Suprapubic skin (tissue), 4 donors: ENCODE measurements at places on chromosomes 2 and 18. TPM values are rescaled to one million over a fixed set of nuclear protein-coding genes. Genes with fewer than 3 reads are reported as not detected.

GRCh38 chr18:77042583-77042982 lies 90.0 kb downstream of the MBP start:
- no peak for DNase-seq

GRCh38 chr2:108585436-108585835 lies 51.2 kb downstream of the LIMS1 start:
- no peak for DNase-seq

- DNase-seq, result no peak
Observed at GRCh38 chr18:34623557-34623956, 86.5 kb upstream of the DTNA start.

GRCh38 chr2:122471753-122472152 lies 716.3 kb downstream of the TSN start:
- no peak for DNase-seq

GRCh38 chr2:31704561-31705212 lies 123.9 kb upstream of the SRD5A2 start:
- no peak for DNase-seq

DNA sequence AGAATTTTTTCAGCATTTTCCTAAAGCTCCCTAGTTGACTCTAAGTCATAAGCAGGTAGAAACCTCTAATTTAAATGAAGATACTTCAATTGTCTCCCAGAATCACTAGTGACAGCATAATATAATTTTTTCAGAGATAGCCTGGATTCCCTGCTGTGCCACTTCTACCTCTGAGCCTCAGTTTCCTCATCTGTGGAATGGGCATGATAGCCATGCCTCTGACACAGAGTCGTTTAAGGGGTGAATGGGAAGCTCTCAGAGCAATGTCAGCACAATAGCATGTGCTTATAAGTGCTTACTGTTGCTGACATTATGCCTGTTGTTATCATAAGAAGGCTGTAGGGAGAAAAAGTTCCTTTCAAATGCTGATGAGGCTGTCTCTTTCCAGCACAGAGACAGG lies 48.0 kb downstream of the SFXN5 start:
- DNase-seq, result no peak

DNA sequence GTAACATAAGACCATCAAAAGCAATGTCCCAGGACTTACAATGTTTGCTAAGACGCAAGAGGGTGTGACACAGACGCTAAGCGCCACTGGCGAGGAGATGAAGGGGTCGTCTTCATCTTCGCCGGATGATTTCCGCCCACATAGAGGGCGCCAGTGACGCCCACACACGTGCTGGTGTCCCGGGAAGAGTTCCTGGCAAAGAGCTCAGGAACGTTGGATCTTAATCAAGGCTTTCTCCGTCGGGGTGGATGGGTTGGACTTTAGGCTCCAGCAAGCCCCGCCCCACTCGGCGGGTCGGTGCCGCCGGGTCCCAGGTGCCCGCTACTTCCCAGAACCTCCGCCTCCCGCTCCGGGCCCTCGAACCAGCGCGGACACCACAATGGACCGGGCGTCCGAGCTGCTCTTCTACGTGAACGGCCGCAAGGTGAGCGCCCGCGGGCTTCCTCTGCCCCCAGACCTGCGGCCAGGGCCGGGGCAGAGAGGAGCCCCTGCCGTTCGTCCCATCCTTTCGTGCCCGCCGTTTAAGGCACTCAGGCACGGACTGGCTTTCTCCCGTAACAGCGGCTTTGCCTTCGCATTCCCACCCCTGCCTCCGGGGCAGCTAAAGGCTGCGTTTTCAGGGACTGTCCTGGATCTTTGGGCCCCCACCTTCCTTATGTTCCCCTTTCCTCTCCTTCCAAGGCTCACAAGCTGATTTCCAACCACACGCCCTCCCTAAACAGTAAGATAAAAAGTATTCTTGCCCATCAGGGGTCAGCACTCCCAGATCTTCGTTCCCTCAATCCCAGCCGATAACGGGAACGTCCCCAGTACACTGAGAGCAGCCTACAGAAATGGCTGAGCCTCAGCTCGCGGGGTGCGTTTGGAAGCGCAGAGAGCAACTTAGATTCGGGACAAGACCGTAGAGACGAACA lies at the start of gene AOX1:
Gene AOX1, plus strand, starts transcription at position 285 of the 914 bp plus-strand sequence. Its CDS starts 95 bp downstream, at position 380.
- peak; percentile 86 for DNase-seq

GRCh38 chr2:11697103-11697871 lies 27.3 kb upstream of the NTSR2 start:
- DNase-seq, result peak; percentile 64

GRCh38 chr2:126389446-126389845 lies 266.5 kb upstream of the GYPC start:
- DNase-seq, result no peak

GRCh38 chr2:73851274-73851673 lies 22.5 kb downstream of the STAMBP start:
- DNase-seq, result no peak

DNA sequence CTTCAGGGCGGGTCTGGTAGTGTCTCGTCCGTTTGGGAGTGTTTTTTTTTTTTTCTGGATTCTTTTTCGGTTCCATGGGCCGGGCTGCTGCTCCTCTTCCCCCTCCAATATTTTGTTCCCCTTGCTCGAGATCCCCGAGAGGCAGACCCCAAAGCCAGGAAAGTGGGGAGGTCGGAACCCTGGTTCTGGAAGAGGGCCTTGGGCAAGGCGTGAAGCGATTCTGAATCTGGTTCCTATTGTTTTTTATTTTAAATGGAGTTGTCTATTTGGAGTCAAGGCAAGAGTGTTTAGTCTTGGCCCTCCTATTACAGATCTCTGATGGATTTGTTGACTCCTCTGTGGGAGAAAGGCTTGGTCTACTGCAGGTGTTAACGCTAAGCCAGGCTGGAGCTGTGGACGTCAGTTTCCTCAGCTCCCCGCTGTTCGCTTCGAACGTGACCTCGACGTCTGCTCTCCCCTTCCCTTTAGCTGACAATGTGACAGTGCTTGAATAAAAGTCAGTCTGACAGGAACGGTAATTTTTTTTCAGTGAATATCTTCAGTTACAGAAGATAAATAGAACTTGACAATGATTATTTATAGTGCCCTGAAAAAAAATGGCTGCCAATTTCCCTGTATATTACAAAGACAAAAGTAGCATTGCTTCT lies 683 bp upstream of the DNAJC27 start:
- no peak for DNase-seq

- DNase-seq, result no peak
Observed at GRCh38 chr18:23864624-23865023, 149.9 kb upstream of the TTC39C start.

DNA sequence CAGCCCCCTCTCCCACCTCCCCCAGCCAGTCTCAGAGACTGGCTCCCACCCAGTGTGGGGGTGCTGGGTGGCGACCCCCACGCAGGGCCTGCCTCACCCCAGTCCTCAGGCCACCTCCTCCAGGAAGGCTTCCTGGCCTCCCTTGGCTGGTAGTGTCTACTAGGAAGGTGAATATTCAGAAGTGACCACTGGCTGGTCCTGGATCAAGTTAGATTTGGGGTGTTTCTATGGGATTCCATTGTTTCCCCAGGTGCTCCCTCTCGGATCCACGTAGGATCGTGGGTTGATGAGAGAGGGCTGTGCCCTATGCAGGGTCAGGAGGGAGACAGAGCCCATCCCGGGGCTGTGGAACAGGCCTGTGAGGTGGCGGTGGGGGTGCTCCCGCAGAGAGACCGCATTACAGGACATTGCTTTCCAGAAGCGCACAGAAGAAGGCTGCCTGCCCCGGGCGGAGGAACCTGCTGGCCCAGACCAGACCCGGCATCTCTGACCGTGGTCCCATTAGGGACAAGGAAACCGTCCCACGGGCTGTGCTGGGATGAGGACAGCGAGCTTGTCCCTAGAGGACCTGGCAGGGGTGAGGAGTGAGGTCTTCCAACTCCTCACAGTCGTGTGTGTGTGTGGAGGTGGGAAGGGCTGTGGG lies 3.3 kb downstream of the PDCD1 start:
- DNase-seq, result no peak

DNA sequence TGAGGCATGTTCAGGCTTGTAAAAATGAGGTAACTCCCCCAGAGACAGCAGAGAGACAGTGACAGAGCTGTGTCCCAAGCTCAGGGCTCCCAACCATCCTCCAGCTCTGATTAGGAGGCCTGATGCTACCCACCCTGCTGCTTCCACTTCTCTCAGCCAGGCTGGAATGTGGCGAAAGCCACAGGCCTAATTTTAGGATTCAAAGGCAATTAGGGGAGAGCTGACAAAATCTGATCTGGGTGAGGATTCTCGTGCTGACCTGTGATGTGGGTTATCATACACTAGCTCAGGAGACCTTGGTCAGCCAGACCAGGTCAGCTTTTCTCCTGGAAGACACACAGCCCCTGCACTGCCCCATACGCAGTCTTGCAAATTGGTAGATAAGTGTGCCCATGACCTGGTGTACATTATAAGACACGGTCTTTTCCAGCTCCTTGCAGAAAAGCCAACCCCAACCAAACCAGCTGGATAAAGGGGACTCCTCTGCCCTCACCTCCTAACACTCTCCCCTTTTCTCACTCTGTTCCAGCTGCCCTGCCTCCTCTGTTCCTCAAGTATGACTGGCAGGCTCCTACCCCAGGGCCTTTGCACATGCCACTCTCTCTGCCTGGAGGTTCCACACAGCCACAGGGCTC lies 225.9 kb downstream of the MGAT5 start:
- DNase-seq, result no peak

- DNase-seq, result no peak
Observed at GRCh38 chr2:188551671-188552070, 260.0 kb downstream of the GULP1 start.

GRCh38 chr18:2822213-2822921 lies 24.4 kb upstream of the EMILIN2 start:
- no peak for DNase-seq

DNA sequence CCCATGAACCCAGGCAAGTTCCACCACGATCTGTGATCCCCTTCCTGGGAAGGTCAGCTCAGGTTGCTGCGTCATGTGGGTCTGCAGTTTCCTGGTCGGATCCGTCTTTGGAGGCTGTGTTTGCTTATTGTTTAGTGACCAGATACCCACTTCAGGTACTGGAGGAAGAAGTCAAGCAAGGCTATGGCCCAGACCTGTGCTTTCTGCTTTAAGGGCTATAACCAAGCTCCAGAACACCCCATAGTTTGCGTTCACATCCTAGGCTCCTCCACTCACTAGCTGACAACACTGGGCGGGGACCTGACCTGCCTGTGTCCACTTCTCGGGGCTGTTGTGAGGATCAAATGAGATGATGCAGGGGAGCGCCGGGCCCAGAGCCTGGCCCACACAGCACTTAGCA lies 44.0 kb downstream of the MAL start:
- no peak for DNase-seq

- peak; percentile 86 for DNase-seq
Observed at GRCh38 chr2:29115797-29116781, 874 bp downstream of the CLIP4 start.

GRCh38 chr18:7741640-7742039 lies 174.5 kb downstream of the PTPRM start:
- DNase-seq, result no peak

DNA sequence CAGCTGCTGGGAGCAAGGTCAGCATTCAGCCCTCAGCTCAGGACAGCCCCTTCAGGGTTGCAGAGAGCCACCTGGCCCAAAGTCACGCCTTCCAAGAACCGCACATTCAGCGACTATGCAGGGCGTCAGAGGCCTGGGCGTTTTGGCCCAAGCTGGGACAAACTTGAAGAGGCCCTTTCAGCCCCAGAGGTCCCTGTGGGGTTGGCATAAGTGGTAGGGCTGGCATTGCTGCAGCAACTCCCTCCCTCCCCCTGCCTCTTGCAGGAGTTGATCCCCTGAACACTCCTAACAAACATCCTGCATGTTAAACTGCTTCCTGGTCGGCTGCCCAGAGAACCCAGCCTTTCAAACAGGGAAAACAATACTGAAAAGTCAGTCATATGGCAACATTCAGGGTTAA lies 192.9 kb upstream of the SMAD2 start:
- DNase-seq, result no peak

DNA sequence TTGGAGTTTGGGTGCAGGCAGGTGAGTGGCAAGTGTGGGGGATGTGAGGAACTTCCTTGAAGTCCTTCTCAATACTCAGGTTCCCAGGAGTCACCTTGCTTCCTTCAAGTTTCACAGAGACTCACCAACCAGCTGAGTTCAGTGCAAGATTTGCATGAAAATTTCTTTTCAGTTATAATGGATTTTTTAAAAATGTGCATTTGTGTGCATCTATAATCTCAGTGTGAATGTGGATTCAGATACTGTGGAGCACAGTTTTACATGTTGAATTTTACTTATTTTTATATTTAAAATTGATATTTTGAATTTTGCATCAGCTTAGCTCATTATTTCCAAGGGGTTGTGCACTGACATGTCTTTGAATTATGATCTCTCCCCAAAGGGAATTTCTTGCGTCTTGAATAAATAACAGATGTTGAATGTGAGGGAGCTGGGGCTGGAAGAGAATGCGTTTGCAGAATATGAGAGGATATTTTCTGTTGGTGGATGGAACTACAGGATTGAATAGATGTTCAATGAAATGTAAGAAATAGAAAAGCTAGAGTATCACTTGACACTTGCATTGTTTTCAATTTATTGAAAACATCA lies 184.3 kb downstream of the RPRM start:
- DNase-seq, result no peak

- DNase-seq, result no peak
Observed at GRCh38 chr2:186772579-186772978, 76.4 kb downstream of the ZSWIM2 start.

DNA sequence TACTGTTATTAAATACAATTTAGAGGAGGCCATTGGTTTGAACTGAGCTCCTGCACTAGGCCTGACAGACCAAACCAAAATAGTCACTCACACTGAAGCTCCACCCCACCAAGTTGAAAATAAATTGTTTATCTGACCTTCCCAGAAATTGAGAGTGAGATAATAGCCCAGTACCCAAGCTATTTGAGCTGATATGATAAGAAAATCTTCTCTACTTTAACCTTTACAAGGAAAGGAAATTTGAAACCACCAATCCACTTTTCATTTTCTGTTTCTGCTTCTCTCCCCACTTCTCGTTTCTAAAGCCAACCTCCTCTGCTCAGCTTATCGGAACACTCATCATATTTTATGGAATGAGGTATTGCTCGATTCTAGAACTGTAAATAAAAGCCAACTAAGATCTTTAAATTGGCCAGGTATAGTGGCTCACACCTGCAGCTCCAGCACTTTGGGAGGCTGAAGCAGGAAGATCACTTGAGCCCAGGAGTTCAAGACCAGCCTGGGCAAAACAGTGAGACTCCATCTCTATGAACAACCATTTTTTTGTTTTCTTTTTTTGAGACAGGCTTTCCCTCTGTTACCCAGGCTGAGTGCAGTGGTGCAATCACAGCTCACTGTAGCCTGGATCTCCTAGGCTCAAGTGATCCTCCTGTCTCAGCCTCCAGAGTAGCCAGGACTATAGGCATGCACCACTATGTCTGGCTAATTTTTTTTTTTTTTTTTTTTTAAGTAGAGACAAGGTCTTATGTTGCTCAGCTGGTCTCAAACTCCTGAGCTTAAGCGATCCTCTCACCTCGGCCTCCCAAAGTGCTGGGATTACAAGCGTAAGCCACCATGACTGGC lies 13.3 kb upstream of the GALM start:
- DNase-seq, result no peak

- no peak for DNase-seq
Observed at GRCh38 chr2:138190999-138191398, 226.7 kb downstream of the HNMT start.

CD207 gene
- 57.6 TPM for total RNA-seq

ALKAL2 gene
- 4.9 TPM for total RNA-seq

APLF gene
- total RNA-seq, result 8.8 TPM

C2orf78 gene
- not detected for total RNA-seq

SCYGR4 gene
- total RNA-seq, result not detected

ATP6V1C2 gene
- total RNA-seq, result 175 TPM

ATP5F1A gene
- 488 TPM for total RNA-seq

CCDC93 gene
- total RNA-seq, result 55.6 TPM

CHRNG gene
- total RNA-seq, result not detected

TCF4 gene
- total RNA-seq, result 80.9 TPM

CHPF gene
- total RNA-seq, result 62.1 TPM
